Stimulated activated CD4-positive, alpha-beta T cell treated with anti-CD3 and anti-CD28 coated beads, Interleukin-1b, Interleukin-23, amount 100 ng/mL, for 1 hour (primary cell): ENCODE measurements at places on chromosomes 1 and 21.

DNA sequence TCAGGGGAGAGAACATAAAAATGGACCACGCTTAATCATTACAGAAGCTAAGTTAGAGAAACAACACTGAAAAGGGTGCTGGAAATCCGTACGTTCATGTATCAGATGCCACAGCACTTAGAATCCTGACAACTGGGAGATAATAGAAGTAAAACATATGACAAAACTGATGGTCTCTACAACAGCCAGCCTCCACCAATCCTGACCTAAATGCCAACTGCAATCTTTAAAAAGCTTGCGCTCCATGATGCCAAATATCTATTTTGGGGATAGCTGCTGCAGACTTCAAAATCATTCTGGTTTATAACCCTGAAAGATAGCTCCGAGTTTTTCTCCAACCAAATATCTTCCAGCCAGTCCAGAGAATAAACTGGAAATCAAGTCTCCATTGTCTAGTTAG lies 178.3 kb downstream of the RERE start:
- DNase-seq, result no peak

DNA sequence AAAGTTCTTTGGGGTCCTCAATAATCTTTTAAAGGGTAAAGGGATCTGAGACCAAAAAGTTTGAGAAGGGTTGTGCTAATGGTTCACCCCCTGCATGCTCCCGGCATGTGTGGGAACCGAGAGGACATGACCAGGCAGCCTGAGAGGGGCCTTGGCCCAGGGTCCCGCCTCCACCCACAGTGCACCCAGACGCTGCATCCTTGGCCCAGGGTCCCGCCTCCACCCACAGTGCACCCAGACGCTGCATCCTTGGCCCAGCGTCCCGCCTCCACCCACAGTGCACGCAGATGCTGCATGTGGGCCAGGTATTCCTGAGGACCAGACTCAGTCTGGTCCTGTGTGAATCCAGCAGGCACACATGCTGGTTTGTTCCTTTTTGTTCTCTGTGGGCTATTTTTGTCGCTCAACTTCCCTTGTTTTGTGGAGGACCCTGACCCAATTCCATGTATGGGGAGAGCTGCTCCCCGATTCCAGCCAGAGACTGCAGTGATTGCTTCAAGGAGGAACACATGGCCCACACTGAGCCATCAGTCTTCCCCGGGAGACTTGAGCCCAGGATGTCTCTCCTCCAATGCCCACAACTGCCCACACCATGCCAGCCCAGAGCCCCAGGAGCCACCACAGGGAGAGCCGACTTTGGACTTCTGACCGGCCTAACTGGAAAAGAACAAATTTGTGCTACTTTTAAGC lies 3.5 kb downstream of the NPHP4 start:
- no peak for DNase-seq

DNA sequence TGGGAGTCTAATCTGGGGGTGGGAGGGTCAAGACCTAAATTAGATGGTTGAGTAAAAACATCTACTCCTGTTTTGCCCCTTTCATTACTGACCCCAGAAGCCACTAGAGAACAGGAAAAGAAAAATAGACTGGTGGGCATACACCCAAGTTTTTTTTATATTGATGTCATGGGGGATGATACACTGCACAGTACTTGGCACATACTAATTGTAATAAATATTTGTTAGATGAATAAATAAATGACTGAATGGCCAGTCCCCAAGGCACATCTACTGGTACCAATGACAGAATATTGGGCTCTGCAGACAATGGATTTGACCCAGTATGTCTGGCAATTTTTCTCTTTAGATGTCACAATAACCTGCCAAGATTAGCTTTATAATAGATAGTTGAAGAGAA lies 36.8 kb upstream of the PTBP2 start:
- DNase-seq, result no peak

GRCh38 chr1:247548092-247548491 lies 842 bp upstream of the GCSAML start:
- no peak for DNase-seq

- no peak for DNase-seq
Measured at GRCh38 chr21:18164933-18165332, 79.7 kb upstream of the CHODL start.

DNA sequence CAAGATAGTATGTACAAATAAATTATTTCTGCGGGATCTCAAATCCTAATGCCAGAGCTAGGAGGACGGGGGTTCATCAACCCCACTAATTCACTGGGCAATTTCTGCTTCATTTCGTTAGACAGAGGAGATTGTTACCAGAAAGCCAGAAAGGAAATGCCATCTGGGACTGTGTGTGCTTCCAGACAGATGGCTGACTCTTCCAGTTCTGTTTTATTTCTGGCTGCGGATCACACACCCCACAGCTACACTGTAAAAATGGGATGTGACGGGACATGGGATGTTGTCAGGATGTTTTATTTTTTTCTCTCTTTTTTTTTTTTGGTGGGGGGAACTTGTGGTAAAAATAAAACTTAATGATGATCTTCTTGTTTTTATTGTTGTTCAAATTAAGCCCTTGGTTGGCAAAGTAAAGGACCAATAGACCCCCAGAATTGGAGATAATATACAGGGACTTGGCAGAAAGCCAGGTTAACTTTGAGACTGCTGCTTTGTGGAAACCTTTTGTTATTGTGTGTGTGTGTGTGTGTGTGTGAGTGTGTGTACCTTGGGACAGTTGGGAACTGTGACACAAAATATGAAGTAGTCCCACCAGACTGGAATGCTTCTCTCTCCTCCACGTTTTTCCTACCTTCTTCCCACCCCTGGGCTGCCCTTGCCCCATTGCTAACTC lies 114.5 kb downstream of the NUF2 start:
- no peak for DNase-seq

DNA sequence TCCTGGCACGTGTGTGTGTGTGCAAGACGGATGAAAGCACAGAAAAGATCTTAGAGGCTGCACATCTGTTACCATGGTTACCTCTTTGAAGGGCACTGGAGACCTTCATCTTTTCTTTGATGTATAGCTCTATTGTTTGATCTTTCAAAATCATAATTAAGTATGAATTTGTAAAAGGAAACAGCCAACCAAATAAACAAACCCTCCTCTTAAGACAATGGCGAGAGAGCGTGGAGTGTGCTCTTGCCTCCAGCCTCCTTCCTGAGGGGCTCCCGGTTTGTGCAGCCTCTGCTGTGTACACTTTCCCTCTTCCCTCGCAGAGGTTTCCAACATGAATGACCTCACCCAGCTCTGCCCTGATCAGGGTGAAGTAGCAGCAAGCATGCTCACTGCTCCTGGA lies 27.9 kb downstream of the CACNA1S start:
- DNase-seq, result no peak

GRCh38 chr1:161069731-161070270 lies at the start of gene ARHGAP30:
Gene ARHGAP30, minus strand, starts transcription at chr1:161069891. Its CDS starts 267 bp downstream, at chr1:161069624.
- DNase-seq, result peak; percentile 39

DNA sequence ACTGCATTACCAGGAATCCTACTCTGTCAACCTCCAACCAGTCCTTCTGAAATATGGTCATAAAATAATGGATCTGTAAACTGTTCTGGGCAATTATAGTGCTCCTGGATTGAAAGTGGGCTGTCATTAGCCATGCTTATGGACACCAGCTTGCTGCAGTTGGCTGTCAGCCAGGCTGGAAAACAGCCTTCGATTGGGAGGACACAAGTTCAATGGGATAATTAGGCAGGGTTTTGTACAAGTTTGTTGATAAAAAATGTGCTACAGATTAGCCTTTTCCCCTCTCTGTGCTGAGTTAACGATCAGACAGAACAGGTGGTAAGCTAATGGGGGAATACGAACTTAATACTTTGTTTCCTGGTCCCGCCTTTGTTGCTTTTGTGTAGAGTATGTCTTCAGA lies 413.9 kb downstream of the DUSP10 start:
- DNase-seq, result no peak

GRCh38 chr1:16012590-16013219 lies 5.1 kb downstream of the HSPB7 start:
- no peak for DNase-seq

- DNase-seq, result no peak
Measured at GRCh38 chr1:153058826-153059784, 1.8 kb upstream of the SPRR2A start.

DNA sequence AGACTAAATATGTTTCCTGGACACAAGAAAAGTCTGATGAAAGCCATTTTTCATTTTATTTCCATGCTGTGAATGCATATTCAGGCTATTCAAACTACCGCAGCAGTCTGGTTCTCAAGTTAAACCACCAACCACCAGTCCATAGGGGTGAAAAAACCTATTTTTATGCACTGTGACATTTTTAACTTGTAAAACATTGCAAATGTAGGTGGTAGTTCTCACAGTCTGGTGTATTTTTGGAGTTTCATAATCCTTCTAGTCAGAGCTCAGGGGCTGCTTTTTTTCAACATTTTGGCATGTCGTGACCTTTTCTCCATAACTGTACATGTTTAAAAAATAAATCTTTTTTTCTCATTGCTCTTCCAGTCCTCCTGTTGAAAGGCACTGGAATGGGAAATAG lies 907.6 kb upstream of the ADGRL2 start:
- no peak for DNase-seq

GRCh38 chr1:93907718-93908117 lies 1.5 kb downstream of the GCLM start:
- DNase-seq, result no peak

GRCh38 chr1:72283022-72283306 lies 625 bp upstream of the NEGR1 start:
- DNase-seq, result no peak

DNA sequence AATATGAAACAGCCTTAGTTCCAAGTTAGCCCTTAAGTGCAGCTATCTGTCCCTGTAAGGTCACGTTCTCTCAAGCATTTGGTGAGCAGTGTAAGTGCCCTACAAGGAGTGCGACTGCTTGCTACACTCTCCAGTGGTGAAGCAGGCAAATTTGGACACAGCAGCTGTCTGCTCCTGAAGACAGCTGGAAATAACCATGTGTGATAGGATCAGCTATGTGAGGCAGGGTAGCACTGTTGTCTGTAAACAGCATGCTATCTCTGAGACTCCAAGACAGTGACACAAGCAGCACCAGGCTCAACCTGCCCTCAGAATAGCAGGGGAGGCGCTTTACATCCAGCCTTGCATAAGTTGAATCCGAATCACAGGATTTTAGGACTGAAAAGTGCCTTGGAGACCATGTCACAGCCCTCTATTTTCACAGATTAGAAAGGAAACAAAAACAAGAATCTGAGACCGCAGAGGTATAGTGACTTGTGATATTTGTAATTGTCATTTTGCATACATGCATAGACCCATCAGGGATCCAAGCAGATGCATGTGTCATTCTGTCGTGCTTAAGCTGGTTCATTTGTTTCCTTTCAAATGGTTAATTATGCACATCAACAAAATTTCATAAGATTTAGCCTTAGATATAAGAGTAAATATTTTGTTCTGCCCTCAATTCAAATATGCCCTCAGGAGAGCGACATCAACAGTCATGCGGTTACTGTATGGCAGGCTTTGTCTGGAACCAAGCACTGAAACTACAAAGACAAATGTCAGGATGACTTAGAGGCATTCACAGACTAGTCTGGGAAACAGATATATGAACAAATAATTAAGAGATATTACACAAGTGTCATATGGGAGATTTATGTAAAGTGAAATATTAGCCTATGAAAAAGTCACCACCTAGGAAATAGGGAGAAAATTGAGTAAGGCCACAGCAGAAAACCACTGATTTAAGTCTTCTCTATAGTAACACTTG lies 134.9 kb upstream of the NRIP1 start:
- DNase-seq, result no peak

DNA sequence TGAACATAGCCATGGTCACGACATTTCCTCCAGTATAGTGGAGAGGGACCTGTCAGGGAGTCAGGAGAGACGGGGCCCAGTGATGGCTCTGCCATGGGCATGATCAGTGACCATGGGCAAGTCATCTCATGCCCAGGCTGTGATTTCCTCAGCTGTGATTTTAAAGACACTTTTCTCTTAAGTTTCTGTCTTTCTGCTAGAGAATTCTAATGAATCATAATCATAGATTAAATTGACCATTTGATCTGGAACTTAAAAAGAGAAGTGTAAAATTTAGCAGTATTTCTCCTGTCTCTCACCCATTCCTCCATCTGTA lies 112.7 kb downstream of the USP25 start:
- no peak for DNase-seq

- DNase-seq, result no peak
Measured at GRCh38 chr1:56713112-56713511, 68.0 kb downstream of the PRKAA2 start.

- no peak for DNase-seq
Measured at GRCh38 chr1:202807451-202807925, 733 bp downstream of the KDM5B start.

GRCh38 chr1:19435851-19436455 lies 49.4 kb downstream of the CAPZB start:
- no peak for DNase-seq

DNA sequence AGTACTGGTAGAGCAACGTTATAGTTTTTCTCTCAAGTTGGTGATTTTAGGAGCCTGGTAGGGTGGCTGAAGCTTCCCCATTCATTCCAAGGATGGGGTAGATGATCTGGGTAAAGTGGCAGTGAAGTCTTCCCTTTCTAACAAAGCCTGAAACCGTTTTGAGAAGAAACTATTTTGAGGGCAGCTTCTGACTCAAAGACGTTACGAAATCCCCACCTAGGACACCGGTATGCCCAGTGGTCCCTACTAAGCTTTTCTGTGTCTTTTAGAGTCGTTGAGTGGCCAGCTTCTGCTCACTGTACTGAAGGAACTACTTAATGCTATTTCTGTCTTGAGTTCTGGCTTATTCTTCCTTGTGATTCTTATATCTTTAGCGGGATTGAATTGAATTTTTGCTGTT lies 1.4 kb downstream of the WDTC1 start:
- DNase-seq, result no peak

- DNase-seq, result no peak
Measured at GRCh38 chr1:175839779-175840669, 96.6 kb upstream of the TNR start.

DNA sequence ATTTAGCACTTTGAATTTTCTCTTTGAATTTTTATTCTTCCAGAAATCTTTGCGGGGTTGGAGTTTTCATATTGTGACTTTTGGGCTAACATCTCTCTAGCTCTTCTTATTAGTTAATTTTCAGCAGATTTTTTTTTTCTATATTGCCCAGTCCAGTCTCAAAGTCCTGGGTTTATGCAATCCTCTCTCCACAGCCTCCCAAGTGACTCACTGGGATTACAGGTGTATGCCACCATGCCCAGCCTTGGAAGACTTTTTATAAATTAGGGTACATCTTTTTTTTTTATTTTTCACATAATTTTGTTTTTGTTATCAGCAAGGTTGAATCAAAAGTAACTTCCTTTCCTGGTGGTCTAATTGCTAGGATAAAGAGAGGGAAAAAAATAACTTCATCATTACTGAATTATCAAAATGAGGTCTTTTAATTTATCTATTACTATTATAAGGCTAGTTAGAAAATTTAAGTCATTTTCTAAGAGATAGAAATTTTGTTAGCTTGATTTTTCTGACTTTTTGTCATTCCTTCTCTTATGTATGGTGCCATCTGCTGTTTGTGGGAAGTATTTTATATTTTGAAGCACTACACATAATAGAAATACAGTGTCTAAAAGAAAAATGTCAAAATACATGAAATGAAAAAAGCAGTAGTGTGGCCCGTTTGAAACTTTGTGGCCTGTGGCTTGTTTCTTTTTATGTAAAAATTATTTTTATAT lies 273.4 kb upstream of the CACYBP start:
- DNase-seq, result no peak
